ENCODE measurements at places on chromosomes 12 and 14.
A peak's percentile ranks its signal among the peaks of the same experiment; 100 is the strongest.

- DNase-seq: no peak
Measured at GRCh38 chr14:70884595-70885342, 22.5 kb upstream of the PCNX1 start.

DNA sequence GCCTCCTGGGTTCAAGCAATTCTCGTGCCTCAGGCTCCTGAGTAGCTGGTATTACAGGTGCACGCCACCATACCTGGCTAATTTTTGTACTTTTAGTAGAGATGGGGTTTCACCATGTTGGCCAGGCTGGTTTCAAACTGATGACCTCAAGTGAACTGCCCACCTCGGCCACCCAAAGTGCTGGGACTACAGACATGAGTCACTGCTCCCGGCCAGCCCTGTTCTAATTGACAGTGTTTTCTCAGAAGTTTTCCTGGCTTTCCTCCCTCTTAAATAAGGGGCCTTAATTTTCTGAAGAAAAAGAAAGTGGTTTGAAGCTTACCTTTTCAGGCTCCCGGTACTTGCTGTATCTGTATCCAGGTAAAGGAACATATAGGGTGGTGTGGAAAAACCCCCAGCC is 1.7 kb downstream of the HAL start:
- no peak for DNase-seq

GRCh38 chr12:75766263-75767160 is 255.1 kb upstream of the KRR1 start:
- no peak for DNase-seq

GRCh38 chr12:18243238-18243637 is 18.1 kb upstream of the PIK3C2G start:
- DNase-seq: no peak

- DNase-seq: peak; percentile 11
Measured at GRCh38 chr14:105249182-105250007, 1.1 kb downstream of the BTBD6 start.

DNA sequence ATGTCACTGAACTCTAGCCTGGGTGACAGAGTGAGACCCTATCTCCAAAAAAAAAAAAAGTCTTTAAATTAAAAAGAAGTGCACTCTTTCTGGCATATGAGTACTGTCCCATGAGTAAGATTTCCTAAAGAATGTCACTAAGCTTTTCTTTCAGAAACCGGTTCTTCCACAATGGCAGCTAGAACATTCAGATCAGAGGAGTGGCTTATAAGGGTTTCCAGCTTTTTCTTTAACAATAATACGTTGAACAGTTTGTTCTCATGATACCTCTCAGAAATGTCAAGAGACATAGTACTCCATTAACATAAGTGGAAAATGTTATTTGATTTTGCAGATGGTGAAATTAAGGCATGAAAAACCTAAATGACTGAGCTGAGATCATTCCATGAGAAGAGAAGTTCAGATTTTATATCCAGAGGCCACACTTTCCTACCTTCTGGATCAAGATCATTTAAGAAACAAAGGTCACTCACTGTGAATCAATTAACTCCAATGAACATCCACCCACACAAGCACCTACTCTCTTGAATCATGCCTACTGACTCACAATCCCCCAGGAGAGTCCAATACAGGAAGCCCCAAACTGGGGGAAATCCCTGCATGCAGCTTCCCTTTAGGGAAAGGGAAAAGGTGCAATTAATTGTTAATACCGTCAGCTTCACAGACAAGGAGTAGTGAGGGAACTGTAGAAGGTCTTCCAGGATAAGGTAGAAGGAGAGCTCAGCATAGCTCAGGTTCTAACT is 86.9 kb downstream of the SPTSSA start:
- no peak for DNase-seq

- DNase-seq: peak; percentile 85
Measured at GRCh38 chr14:94129111-94129757, at the start of gene IFI27L2. IFI27L2 (minus strand) TSS chr14:94129604; CDS start chr14:94129564, 40 bp downstream.

GRCh38 chr14:25833341-25834126 is 764.3 kb downstream of the NOVA1 start:
- DNase-seq: peak; percentile 10

DNA sequence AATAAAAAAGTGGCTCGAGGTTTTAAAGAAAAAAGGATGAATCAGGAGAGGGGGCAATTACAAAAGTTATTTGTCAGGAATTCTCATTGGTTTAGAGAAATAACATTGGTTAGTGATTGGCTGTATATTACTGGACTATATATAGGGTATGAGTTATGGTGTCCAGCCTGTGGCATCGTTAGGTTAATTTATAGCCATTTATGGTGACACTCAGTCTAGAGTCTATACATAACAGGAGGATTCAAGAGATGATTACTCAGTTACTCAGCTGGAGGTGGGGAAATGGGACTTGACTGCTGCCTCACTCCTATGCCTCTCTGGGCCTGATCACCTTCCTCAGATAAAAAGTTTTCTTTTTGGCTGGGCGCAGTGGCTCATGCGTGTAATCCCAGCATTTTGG is 25.6 kb upstream of the NFYB start:
- no peak for DNase-seq

DNA sequence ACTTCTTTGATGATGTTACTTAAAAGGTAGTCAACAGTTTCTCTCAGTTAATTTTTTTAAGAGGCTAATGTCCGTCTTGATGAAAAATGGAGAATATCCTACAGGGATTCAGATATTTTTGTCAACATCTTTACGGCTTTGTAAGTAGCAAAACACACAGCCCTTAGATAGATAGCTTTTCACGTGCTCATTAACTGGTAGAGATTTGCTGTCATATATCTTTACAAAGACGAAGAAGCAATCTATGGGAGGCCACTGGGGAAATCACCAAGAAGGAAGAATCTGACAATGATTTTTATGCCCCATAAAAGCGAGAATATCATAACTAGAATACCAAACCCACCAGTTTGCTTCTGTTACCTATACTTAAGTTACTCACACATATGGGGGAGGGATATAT is 121.2 kb downstream of the SLC2A13 start:
- no peak for DNase-seq

GRCh38 chr14:106308839-106309389 is 782.5 kb downstream of the TMEM121 start:
- DNase-seq: peak; percentile 80

GRCh38 chr12:25677232-25677937 is 124.3 kb upstream of the LMNTD1 start:
- no peak for DNase-seq

DNA sequence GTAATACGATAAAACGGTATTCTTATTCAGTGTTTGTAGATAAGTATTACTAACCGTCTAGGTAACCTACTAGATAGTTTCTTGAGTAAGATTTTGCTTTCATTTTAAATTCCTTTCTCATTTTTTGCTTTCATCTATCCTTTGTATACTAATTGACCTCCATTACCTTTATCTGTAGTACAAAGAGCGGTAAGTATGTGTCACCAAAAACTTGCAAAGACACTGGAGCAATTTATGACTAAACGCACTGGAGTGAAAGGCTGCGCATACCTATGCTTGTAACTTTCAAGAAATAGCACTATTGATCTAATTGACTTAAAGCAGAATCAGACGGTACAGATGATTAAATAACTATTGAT is 1.7 kb downstream of the ARHGAP5 start:
- no peak for DNase-seq

DNA sequence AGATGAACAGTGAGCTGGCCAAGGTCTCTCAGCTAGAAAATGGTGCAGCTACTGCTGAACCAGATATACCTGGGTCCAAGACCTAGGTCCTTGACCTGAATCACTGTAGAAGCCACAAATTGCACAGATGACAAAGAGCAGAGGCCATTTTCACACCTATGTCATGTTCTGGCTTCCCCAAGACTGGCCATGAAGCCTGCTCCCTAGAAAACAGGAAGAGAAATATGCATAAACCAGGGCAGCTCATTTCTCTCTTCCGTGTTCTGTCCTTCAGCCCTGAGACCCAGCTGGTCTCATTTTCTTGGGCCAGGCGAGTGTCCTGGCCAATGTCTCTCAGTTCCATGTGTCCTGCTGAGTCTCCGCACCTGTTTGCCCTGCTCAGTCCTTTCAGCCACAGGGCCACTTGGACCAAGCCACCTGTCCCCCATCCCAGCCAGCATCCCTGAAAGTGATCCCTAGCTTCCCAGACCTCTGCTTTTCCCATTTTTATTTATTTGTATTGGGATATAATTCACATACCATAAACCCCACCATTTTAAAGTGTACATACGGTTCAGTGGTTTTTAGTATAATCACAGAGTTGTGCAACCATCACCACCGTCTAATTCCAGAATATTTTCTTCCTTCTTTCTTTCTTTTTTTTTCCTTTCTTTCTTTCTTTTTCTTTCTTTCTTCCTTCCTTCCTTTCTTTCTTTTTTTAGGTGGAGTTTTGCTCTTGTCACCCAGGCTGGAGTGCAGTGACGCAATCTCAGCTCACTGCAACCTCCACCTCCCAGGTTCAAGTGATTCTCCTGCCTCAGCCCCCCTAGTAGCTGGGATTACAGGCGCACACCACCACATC is 27.0 kb downstream of the P2RX7 start:
- peak; percentile 24 for DNase-seq

DNA sequence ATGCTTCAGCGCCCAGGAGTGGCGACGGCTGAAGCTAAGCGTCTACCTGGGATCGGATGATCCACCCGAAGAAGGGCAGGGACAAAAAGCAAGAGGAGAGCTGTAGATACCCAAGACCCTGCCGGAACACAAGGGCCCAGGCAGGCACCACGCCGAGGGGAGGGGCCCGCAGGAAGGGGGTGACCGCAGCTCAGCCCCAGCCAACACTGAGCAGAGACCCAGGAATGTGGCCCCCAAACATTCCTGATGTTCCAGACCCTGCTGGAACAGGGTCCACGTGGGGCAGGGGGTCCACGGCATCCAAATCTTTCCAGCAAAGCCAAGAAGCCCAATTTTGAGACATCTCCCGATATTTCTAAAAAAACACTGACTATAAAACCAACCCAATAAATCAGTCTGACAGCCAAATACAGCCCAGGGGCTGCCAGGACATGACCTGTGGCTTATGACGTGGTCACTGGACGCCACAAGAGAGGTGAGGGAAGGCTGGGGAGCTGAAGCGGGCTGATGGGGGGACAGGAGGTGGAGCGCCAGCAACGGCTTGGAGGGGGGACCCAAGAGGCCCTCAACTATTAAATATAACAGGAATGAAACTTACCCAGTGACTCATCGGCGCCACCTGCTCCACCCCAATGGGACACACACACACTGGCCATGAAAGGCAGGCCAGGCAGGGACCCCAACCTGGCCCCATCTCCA is 58.9 kb downstream of the NCOR2 start:
- DNase-seq: no peak

DNA sequence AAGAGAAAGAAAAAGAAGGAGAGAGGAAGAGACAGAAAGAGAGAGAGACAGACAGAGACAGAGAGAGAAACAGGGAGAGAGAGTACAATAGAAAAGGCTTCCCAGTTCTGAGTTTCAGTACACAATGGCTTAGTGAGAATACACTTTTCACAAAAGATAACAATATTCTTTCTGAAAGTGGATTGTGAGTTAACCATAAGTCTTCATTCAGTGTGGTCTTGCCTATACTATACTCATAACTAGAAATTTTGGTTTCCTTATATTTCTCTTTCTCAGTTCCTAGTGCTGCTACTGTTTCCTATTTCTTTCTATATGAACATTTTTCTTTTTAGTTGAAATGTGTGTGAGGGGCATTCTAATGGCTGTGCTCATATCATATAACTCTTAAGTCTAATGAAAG is 9.3 kb downstream of the CD163L1 start:
- DNase-seq: no peak

- no peak for DNase-seq
Measured at GRCh38 chr12:76964784-76965571, 86.2 kb upstream of the CSRP2 start.

- DNase-seq: no peak
Measured at GRCh38 chr14:81582420-81582819, 48.8 kb upstream of the SEL1L start.
